T-cell (primary cell): ENCODE measurements at places on chromosomes 11 and 22.

DNA sequence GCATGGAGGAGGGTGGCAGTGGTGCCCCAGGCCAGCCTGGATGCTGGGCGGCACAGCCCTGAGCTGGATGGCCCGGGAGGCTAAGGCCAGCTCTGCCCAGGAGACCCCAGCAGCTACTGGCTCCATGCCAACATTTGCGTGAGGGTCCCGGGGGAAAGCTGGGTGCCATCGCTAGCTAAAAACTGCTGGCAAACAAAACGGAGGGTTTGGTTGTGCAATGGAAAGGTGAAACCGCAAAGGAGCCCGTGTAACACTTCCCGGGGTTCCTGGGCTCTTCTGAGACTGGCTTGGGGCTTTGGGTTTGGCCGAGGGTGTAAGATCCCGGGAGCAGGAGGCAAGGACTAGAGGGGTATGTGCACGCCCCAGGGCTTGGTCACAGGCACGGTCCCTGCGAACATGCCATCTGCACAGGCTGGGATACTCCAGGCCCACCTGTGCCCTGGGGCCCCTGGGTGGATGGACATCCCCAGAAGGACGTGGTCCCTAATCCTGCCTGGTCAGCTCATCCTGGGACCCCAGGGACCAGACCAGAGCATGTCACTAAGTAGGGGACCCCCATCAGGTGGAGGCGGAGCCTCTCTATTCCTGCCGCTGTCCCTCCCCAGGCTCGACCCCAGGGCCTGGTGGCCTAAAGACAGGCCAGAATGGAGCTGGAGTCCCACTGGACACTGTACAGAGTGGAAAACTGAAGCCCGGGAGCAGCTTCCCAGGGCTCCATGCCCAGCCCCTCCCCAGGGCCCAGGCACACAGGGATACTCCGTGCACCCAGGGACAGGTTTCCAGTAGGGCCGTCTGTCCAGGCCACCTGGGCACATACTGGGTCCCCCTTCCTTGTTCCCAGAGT lies 44.6 kb downstream of the IGF2 start:
- DNase-seq, result no peak

DNA sequence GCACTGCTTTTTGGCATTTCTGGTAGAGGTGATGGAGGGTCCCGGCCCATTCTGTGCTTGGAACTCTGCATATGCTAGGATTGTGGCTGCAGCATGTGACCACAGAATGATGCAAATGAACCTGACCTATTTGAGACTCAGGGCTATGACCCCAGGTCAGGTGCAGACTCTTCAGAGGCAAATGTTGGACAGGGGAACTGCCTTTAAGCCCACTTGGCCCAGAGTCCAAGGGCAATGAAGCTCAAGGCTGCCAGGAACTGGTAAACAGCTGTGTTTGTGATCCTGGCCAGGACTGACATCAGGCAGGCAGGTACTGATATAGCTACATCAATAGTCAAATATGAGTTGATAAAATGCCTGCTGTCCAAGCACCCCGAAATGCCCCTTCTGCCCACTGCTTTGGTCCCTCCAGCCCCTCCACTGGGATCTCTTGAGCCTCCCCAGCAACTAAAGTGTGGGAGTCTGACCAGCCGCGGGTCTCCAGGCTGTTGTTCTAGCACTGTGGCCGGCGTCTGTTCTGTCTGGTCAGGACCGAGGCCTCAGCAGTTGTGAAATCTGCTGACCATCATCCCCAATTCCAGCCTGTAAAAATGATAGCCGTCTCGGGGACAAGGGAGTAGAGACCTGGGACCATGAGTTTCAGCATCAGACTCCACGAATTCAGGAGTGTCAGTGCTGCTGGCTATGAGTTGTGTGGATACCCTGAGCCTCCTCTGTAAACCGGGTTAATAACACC lies 82.4 kb upstream of the EIF3D start:
- DNase-seq, result no peak

DNA sequence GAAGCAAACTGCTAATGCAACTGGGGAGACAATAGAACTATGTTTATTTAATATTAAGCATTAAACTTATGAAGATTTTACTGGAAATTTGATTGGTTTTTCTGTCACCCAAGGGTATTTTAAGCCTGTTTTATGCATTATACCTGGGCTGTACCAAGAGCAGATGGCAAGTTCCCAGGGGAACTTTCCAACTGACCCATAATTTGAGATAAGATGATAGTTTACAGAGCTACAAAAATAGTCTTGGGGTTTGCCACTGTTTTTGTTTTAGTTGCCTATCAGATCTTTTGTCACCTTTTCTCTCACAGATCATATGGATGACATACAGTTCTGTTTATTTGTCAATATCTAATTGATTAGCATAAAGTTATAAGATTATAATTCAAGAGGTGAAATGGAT lies 43.9 kb downstream of the PDE3B start:
- DNase-seq, result no peak

DNA sequence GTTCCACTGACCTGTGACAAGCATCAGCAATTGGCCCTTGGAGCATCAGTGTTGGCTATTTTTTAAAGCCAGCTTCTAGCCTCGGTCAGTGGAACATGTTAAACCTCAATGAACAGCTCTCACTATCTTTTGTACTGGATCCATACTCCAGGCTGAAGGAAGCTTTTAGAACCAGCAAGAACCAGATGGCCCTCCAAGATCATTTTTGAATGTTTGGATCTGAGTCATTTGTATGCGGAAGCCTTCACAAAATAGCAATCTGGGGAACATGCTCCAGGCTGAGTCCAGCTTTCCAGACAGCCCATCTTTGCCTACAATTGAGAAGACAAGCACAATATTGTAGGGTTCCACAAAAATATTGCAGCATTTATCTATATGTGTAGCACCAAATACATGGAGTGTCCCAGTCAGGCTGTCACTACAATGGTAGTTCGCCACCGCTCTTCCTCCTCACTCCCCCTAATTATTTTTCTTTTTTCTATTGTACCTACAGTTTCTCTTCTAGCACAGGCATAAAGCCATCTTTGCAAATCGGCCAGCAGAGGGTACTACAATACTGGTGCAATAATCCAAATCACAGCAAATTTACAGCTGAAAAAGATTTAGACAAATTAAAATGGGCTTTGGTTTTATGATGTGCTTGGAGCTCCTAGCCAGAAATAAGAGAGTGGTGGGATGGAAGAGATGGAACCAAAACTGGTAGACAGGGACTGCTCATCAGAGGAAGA lies 177.4 kb upstream of the BLID start:
- no peak for DNase-seq

DNA sequence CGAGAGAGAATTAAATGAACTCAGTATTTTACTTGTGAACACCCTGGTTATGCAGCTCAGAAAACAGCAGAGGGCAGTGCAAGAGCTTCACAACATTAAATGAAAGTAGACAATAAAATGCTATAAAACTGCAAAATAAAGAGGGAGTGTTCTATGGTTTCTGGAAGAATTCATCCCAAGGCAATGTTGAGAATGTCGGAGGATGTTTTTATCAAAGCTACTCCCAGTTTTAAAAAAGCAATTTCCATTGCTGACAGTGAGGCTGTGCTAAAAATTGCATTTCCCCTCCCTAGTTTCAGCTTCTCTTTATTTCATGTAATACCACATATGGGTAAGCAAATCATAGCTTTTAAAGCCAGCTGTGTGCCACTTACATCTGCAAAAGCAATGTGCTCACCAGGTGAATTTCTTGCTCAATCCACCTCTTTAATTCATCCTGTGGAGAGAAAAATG lies 296.8 kb downstream of the RAB38 start:
- DNase-seq, result no peak

- DNase-seq, result no peak
Observed at GRCh38 chr11:74366576-74366975, 31.7 kb downstream of the PGM2L1 start.

DNA sequence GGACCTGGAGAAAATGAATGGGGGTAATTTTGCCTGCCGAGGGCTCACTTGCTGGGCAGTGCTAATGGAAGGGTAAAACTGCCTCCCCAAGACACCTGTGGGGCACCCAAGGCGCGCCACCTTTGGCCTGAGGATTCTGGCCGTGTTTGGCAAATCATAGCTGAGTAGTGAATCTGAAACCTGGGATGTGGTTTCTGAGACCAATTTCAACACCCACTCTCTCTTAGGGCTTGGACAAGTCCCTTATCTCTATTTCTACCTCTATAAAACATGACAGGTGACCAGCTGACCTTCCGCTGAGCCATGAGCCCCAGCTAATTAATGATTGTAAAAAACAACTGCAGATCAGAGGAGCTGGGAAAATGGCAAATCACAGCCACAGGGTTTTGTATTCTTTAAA lies 1.5 kb upstream of the PACSIN3 start:
- DNase-seq, result no peak

- no peak for DNase-seq
Observed at GRCh38 chr11:61697078-61697502, 16.9 kb downstream of the DAGLA start.

- DNase-seq, result peak; percentile 93
Observed at GRCh38 chr22:41998361-41999261, at the start of gene WBP2NL. Gene WBP2NL (plus strand): TSS chr22:41998788. CDS start chr22:41998819, 31 bp downstream.

DNA sequence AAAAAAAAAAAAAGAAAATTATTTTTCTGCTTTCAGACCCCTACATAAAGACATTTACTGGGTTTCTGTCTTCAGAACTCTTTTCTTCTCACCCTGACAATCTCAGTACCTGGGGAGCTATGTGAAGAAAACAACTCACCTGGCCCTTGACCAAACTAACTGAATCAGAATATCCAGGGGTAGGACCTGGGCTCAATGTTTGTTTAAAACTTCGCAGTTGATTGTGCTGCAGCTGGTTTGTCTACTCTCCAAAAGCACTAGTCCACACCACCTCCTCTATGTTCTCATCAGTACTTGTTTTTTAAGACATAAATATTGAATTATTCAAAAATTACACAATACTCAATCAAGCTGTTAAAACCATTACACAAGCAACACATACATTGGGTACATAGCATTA lies 34.8 kb downstream of the EIF3F start:
- DNase-seq, result no peak

DNA sequence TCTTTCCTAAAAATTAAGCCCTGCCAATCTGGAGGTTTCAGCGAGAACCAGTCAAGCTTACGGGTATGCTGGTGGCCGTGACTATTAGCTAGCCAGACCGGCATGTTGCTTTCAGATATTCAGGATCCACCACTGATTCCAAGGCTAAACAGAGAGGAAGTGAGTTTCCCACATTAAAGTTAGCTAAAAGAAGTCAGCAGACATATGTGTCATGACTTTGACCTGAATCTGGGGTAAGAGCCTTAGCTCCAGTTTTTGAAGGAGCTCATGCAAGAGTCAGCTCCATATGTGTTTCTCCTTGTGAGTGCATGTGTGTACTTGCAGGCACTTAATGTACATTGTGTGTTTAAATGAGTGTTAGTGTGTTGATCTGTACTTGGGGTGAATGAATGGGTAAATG lies 1.4 kb downstream of the ZFPL1 start:
- DNase-seq, result no peak

DNA sequence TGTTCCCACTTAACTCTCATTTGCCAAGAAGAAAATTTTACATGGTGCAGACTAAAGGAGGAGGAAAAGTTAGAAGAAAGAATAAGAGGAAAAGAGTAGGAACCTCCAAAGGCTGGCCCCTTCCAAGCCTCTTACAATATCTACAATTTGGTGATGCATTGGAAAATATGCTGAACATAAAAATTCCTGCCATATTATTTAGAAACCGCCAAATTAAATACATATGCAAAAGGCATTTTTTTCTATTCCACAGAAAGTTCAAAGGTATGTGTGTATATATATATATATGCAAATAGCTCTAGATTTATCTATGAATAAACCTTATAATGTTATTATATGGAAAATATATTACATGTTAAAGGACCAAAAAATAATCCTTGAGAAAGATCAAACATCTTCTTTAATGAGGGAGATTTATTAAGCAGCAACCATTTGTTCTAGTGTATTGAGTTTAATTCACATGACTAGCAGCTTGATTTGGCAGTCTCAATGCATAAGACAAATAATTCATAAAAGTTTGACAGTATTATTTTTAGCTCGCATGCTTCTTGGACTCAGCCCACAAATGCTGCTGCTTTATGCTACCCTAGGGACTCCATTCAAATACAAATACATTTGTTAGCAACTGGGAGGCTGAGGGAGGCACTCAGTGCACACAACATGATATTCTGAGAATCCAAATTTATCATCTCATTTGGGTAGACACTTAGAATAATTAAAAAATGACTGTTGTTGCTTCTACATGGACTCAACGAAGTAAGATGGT lies 184.9 kb downstream of the SBF2 start:
- no peak for DNase-seq

GRCh38 chr11:1303126-1303821 lies 6.2 kb downstream of the TOLLIP start:
- DNase-seq, result no peak

- peak; percentile 49 for DNase-seq
Observed at GRCh38 chr22:44180706-44181032, at the start of gene PARVG. Gene PARVG (plus strand): TSS chr22:44180925. CDS start chr22:44183330, 2,405 bp downstream.

- DNase-seq, result no peak
Observed at GRCh38 chr22:39012533-39013511, 1.2 kb upstream of the APOBEC3C start.

DNA sequence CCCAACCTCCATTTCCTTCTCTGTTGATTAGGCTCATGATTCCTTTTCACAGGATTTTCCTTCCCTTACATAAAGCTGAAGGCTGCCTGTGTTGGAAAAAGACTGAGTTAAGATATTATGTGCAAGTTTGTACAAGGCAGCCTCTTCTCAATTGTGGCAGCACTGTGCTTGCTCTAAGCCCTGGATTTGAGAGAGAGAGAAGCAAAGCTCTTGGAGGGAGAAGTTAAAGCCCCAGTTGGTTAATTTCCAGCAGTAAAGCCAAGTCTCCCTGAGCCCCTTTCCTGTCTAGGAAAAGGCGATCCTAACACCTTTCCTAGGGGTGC lies 128.3 kb upstream of the SESN3 start:
- no peak for DNase-seq

DNA sequence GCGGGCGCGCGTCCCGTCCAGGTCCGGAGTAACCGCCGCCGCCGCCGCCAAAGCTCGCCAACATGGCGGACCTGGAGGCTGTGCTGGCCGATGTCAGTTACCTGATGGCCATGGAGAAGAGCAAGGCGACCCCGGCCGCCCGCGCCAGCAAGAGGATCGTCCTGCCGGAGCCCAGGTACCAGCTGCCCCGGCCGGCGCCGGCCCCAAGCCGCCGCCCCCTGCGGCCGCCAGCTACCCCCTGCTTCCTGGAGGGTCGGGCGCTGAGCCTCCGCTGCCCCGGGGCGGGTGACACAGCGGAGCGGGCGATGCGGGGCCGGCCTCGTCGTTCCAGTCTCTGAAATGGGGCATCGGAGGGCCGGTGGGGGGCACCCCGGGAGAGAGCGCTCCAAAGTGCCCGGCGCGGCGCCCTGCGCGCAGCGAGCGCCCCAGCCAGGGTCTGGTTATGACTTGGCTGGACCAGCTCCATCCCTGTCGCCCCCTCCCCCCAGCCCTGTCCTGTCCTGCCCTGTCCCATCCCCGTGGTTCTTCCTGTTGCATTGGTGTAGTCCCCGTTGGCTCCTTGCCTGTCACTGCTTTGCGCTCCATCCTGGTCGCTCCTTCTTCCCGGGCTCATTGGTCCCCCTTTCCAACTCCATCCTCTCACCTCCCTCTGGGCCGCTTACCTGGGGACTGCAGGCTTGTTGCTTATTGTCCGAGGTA lies 653 bp downstream of the GRK3 start:
- DNase-seq, result no peak

- DNase-seq, result no peak
Observed at GRCh38 chr11:60852117-60852981, 3.4 kb downstream of the PTGDR2 start.

GRCh38 chr11:12032968-12033367 lies 24.5 kb upstream of the DKK3 start:
- DNase-seq, result no peak

- DNase-seq, result peak; percentile 67
Observed at GRCh38 chr11:48055292-48056132, 75.2 kb downstream of the PTPRJ start.
